Muscle of arm (tissue), 14 donors: ENCODE measurements at places on chromosomes 6 and 20. TPM values are rescaled to one million over a fixed set of nuclear protein-coding genes. Genes with fewer than 3 reads are reported as not detected.

DNA sequence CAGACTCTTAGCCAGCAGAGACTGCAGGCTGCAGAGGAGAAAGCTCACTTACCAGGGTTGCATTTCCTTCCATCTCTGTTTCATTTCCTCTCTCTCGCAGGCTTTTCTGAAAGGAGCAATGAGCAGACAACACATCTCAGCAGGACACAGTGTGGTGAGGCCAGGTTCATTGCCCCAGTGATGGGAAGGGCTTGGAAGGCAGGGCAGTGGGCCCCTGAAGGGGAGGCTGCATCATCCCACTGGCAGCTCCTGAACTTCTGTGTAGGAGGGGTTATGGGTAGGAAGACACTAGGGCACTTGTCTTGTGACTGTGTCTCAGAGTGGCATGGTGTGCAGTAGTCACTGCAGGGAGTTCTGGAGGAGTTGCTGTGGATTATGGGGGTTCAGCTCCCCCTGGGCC lies 246.8 kb downstream of the QKI start:
- no peak for DNase-seq

GDAP1L1 gene
- polyA plus RNA-seq: 0.30 TPM

DNA sequence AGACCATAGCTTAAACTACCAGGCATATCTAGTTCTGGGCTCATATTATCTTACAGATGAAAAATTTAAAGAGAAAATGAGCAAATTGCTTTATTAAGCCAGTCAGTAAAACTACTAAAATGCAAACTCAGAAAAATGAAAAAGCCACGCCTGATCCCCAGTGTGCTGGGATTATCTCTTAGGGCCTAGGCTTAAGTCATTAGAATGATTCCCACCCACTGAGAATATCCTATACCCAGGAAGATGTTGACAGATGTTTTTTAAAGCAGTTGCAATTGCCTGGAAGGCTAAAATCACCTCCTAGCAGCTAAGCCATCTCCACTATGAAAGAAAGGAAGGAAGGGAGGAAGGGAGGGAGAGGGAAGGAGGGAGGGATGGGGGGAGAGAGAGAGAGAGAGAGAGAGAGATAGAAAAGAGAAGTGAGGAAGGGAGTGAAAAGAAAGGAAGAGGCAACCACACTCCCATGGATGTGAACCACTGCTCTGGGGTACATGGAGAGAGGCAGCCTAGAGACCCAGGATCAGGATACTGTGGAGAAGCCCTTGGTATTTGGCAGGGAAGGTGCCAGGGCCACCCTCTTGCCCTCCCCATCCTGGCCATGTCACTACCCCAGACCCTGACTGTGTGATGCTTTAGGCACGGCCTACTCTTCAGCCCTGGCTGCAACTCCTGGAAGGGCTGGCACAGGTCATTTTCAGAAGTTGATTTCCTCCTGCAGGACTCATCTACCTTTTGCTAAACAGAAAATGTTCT lies 21.9 kb downstream of the NEDD9 start:
- DNase-seq: no peak

DNA sequence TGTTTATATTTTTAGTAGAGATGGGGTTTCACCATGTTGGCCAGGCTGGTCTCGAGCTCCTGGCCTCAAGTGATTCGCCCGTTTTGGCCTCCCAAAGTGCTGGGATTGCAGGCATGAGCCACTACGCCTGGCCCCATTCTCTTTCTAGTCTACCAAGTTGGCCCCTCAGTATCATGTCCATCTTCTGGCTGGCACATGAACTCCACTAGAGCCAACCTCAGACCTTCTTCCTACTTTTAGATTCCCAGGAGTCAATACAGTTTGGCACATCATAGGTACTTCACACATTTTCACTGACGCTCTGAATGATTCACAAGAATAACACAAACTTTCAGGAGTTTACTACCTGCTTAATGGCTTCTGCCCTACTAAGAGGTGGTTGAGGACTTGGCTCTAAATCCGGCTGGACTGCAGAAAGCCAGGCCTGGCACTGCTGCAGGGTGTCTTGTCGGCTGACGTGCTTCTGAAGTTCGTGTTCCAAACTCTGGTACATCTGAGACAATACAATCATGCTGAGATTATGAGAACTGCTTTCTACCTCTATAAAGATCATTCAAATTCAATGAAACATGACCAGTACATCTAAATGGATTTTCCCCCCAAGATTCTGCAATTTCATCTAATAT lies 293.3 kb downstream of the SYNE1 start:
- DNase-seq: no peak

GRCh38 chr6:13261464-13261994 lies 66.8 kb downstream of the TBC1D7 start:
- DNase-seq: no peak

RBM24 gene
- 415 TPM for polyA plus RNA-seq

TAF4 gene
- polyA plus RNA-seq: 23.8 TPM

GRCh38 chr20:36277546-36277945 lies 28.6 kb upstream of the DLGAP4 start:
- no peak for DNase-seq

BTNL2 gene
- polyA plus RNA-seq: not detected

- no peak for DNase-seq
Observed at GRCh38 chr6:161884782-161885181, 610.9 kb upstream of the AGPAT4 start.

SLC35F1 gene
- polyA plus RNA-seq: 2.4 TPM

ADGRF5 gene
- 29.9 TPM for polyA plus RNA-seq

DNA sequence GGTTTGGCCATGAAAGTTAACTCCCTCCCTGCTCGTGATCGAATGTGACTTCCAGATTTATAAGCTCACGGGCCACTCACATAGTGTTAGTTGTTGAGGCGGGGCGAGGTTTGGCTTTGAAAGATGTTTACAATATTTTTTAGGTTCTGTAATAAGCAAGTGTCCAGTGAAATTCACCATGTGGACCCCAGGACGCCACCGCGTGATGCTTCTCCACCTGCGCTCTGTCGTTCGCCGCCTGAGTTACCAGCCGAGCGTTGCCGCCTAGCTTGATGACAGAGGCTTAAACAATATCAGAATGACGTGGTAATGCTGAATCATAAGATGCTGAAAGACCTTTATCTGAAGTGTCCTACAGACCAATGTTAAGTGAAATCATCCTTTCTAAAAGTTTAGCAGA lies 241.0 kb downstream of the MYLK4 start:
- no peak for DNase-seq

MCCD1 gene
- polyA plus RNA-seq: not detected

GRIK2 gene
- 1.5 TPM for polyA plus RNA-seq

DNA sequence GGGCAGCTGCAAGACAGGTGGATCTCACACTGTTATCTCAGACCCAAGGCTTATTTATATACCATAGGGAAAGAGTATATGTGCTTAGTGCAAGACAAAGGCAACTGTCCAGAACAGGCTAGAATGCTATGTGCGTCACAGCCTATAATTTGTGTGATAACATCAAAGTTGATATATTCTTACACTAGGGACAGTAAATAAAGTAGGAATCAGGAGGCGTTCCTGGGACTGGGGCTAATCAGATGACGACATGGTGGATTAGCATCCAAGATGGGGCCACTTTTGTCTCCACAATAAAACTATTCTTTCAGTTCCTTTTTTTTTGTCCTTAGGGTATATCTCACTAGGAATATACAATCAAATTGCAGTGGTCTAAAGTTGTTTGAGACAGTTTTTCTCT lies 54.9 kb upstream of the IER3 start:
- peak; percentile 59 for DNase-seq

DNA sequence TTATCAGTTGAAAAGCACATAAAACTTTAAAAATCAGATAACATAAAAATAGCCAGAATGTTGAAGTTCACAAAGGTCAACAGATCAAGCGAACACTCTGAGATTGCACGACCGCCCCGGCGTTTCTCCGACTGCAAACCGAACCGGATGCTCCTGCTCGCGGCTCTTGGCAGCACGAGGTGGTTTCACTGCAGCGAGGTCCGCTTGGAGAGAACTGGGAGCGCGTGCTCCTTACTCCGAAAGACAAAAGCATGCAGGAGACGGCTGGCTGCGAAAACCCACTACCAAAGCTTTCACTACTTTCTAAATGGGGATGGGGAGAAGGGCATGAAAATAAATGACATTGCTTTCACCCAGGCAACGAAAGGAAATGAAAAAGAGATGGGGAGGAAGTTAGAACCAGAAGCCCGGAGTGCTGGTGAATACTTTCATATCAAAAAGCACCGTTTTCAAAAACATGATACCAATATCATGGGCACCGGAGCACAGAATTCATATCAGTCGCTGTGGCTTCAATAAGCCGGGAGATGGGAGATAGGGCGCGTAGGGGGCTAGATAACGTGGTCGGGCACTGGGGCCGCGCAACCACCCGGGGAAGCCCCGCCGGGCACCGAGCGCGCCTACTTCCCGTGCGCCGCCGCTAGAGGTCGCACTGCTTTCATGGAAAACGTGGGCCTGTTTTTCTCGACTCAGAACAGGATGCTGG lies 8.3 kb upstream of the ANKRD60 start:
- DNase-seq: peak; percentile 83

NINL gene
- 12.2 TPM for polyA plus RNA-seq

BPIFA1 gene
- polyA plus RNA-seq: not detected

SLC32A1 gene
- not detected for polyA plus RNA-seq

DNA sequence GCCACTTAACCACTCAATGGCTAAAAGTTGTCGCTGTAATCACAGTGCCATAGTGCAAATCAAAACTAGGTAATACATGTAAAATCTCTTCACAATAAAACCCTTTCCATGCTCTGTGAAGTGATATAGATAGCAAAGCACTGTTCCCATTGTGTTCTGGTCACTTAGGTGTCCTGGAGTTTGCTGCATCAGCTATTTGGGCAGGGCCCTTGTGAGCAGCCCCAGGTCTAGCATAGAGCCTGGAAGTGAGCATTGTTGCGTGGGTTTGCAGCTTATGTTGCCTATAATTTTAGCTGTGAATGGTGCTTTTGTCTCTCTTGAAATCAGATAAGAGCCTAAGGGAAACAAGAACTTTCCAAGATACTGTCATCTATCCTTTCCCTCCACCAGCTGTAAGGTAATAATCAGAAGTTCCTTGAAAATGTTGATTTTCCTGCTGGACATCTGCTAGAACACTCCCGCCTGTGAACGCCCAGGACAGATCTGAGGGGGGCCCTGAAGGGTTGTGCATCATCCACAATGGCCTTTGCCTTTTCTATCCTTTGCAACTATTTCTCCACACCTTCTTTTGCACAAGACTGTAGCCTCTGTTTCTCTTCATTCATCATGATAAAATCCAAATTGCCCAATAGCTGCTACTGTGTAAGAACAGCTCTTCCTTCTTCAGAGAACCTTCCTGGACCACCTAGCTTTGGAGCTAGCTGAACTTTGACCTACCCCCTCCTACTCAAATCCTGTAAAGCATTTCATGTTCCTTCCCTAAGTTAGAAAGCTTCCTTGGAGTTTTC lies 57.0 kb downstream of the TNFAIP3 start:
- no peak for DNase-seq

GRCh38 chr6:142947714-142948480 lies 2.9 kb upstream of the HIVEP2 start:
- no peak for DNase-seq

RAMACL gene
- 2.7 TPM for polyA plus RNA-seq

DNA sequence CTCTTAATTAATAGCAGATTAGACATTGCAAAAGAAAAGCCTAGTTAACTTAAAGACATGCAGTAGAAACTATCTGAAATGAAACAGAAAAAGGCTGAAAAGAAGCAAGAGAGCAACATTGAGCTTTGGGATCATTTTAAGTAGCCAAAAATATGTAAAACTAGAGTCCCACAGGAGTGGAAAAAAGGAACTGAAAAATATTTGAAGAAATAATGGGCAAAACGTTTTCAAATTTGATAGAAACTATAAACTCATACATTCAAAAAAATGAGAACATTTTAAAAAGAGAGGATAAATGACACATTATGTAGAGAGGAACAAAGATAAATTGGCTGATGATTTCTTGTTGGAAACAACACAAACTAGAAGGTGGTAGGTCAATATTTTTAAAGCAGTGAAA lies 166.1 kb upstream of the AKAP12 start:
- no peak for DNase-seq

- no peak for DNase-seq
Observed at GRCh38 chr20:31837896-31838397, 7.5 kb downstream of the FOXS1 start.

GOPC gene
- 41.9 TPM for polyA plus RNA-seq

GRCh38 chr6:10838794-10839333 lies 525 bp upstream of the MAK start:
- DNase-seq: no peak

- peak; percentile 93 for DNase-seq
Observed at GRCh38 chr6:26286168-26286877, 78.7 kb upstream of the BTN3A2 start.

DNA sequence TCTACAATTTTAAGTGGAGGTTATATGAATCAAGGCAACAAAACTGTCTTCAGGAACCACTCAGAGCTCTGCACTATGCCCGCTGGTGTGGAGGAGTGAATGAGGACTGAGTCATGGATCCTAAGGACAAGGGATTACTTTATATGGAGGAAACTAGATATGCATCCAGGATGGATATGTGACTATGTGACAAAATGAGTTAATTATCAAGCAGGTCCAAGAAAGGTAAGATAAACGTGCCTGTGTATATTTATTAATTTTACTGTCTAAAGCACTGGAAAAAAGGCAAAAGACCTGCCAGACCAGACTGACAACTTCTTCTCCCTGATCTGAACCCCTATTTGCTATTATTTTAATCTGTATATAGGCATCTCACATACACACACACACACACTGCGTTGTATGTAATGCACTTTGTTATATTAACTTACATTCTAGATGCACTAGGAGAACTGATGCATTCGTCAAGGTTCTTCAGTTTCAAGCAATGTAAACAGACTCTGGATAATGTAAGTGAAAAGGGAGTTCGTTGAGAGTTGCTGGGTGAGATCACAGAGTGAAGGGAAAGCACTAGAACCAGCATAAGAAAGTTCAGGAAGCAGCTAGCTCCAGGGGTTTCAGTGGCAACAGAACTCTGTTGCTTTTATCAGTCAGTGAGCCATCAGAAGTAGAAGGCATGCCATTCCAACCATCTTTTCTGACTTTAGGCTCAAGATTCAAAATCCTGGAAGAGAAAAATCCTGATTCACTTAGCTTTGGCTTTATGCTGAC lies 26.4 kb upstream of the ADGRG6 start:
- DNase-seq: no peak

GRCh38 chr6:56807326-56807988 lies 147.4 kb upstream of the BEND6 start:
- no peak for DNase-seq

GRCh38 chr20:9392892-9393857 lies 121.2 kb upstream of the LAMP5 start:
- DNase-seq: peak; percentile 60

DNA sequence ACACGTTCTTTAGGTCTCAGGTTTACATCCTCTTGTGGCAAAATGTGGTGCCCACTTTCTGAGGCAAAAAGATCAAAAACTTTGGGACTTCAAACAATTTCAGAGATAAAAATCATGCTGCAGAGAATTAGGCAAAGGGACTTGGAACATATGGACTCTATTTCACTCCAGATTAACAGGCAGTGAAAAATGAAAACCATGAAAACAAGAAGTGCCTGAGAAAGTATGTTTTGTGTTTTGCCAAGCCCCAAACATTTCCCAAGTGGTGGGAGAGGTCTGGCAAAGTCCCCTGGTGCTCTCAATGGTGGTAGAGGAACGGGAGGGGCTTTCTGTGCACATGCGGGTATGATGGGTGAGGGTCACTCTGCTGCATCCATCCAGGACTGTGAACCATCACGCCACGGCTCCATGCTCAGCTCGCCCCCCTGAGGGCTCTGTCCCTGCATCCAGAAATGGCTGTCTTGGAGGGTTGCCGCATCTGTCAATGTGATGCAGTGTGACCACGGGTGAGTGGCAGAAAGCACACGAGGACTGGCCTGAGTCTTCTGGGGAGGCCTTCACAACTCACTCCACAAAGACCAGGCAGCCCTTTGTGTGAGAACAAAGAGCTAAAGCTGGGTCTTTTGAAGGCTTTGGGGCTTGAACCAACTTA lies 43.2 kb upstream of the TBC1D7 start:
- no peak for DNase-seq

GRCh38 chr6:164163239-164163638 lies 748.7 kb downstream of the QKI start:
- DNase-seq: no peak
